ENCODE measurements at places on chromosomes 3 and 15.
A peak's percentile ranks its signal among the peaks of the same experiment; 100 is the strongest.

- no peak for DNase-seq
Observed at GRCh38 chr3:152635389-152635788, 199.5 kb upstream of the P2RY1 start.

DNA sequence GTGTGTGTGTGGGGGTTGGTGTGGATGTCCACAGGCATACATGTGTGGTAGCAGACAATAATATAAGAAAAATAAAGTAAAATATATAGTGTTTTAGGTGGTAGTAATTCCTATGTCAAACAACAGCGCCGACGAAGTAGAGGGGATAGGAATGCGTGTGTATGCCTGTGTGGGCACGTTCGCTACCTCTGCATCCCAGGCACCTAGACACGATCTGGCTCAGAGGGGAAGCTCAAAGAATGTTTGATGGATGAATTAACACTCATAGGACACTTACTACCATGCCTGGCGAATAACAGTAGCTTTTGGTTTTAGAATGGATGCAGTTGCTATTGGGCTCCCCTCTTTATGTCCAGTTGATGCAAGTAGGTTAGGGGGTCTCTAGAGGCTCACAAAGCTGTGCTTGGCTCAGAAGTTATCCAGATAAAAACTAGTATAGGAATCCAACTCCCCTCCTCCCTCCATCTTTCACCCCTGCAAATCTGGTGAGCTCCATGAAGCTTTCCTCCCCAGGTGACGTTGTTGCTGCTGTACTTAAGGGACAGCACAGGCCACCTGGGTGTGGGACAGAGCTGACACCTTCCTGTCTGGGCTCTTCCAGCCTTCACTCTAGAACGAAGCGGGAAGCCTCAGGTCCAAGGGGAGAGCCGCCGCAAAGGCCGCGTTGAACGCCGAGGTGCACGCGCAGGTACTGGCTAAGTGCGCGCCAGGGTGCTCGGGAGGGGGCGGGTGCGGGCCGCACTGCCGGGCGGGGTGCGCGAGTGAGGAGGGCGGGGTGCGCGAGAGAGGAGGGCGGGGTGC, 192.6 kb upstream of the LYSMD4 start:
- peak; percentile 27 for DNase-seq

DNA sequence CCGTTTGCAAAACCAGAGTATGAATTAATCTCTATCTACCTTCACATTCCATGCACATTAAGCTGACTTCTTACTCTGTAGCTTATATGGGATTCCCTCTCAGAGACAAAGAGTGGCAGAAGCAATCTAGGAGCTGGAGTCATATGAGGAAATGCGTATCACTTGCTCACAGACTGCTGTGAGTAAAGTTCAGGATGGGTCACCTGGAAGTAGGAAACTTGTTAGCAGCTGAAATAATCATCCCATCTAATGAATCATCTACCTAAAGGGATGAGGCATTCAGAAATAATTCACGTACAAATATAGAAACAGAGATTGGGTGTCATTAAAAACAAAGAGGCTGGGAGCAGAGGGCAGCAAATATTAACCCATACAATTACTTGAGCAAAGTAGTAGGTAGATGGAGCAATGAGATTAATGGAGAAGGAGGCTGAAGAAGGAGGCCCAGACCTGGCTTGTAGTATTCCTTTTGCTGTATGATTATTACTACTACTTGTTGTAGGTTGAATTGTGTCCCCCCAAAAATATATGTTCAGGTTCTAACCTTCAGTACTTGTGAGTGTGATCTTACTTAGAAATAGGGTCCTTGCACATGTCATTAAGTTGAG, 866.3 kb downstream of the ROBO2 start:
- no peak for DNase-seq

GRCh38 chr15:33360886-33361285, 50.1 kb downstream of the RYR3 start:
- no peak for DNase-seq

DNA sequence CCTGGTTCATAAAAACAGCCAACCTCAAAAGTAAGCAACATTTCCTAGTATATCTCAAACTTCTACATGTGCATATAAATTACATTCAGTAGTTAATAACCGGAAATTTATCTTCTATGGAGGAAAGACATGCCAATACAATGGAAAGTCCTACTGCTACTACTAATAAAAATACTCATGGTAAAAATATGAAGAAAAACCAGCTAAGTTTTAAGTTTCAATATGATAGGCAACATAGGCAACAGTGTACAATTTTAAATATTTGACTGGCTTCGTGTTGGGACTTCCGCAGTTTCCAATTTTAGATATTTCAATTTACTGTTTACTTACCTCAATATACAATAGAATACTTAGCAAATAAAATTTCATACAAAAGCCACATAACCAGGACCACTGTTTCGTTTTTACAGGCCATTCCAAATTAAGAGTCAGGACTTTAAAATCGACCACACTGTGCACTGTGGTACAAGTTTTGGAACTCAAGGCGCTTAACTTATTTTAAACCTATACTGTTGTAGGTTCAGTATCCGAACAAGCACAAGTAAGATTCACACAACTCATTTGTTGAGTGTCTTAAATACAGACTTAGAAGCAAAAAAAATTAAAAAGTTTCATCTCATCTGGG, 2.9 kb downstream of the NAA50 start:
- no peak for DNase-seq

DNA sequence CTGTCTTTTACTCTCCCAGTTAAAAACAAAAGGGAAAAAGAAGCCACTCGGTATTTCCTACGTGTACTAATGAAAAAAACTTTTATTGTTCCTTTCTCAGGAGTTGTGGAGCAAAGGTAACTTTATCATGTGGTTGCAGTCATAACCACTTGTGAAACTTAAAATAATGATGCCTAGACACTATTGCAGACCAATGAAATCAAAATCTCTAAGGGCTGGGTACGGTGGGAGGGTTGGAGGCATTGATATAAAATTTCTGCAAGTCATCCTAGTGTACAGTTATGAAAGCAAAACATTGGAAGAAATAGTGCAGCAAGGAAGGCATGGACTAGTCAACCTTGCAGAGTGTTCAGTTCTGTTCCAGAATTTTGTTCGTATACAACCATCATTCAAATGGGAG, 808.8 kb downstream of the TUSC7 start:
- DNase-seq, result no peak

- no peak for DNase-seq
Observed at GRCh38 chr15:83372434-83372891, 74.7 kb upstream of the SH3GL3 start.

- DNase-seq, result no peak
Observed at GRCh38 chr15:69971771-69972170, 125.9 kb downstream of the TLE3 start.

DNA sequence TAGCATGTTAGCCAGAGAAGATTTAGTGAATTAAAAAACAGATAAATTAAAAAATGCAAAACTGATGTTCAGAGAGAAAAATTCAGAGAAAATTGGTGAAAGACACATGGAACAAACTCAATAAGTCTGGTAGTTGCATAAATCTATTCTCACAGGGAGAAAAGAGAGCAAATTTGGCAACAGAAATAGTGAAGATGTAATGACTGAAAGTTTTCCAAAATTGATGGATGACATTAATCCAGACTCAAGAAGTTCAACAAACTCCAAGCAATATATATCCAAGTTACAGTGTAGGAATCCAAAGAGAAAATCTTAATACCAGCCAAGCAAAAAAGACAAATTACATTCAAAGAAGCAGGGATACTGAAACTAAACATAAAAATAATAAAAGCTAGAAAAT, 302.7 kb upstream of the ARPP21 start:
- DNase-seq, result no peak
